ENCODE measurements at places on chromosomes 4 and X. TPM values are rescaled to one million over a fixed set of nuclear protein-coding genes. Genes with fewer than 3 reads are reported as not detected.

DNA sequence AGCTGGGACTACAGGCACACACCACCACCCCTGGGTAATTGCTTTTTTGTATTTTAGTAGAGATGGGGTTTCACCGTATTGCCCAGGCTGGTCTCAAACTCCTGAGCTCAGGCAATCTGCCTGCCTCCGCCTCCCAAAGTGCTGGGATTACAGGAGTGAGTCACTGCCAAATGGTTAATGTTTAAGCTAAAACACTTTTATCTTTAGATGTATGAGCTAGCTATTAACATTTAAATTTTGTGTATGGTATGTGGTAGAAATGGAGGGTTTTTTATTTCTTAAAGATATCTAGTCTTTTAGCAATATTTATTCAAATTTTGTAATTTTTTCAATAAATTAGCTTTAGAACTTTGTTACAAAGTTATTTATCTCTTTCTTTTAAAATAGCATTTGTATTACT is 1659.8 kb upstream of the ADGRL3 start:
- DNase-seq: no peak
- H3K4me1 ChIP-seq: peaks cover 1% of the 10 kb centered on the region
- no peaks in the 10 kb centered on the region for H3K27me3 ChIP-seq
- H3K4me3 ChIP-seq: no peak overlapping the region
- H3K27ac ChIP-seq: no peak overlapping the region

The PROM1 gene
- 105 TPM for total RNA-seq

The FOXR2 gene
- total RNA-seq: not detected

The TEX13C gene
- total RNA-seq: not detected

DNA sequence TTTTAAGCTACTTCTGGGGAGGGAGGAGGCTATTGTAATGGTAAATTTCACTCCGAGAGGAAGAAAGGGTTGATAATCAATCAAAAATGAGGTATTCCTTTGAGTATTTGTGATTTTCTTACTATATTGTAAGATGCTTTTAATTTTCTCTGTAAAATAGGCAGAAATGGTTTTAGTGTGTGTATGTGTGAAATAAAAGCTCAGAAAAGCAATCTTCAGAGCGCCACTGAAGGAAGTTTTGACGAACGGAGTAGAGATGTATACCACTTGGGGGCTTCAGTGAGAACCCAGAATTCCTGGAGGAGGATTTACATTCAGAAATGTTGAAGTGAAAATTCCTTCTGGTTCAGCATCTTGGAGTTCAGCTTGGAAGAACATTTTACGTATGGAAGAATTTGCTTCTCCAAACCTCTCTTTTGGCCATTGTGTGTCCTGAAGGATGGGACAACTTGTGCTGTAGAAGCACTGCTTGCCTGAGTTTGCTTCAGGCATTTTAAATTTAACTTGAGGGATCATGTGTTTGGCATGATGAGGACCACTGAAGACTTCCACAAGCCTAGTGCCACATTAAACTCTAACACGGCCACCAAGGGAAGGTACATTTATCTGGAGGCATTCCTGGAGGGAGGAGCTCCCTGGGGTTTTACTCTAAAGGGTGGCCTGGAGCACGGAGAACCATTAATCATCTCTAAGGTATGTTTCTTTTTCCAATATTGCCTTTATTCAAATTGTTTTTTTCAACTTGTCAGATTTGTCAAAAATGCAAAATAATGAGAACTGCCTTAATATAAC is 695 bp downstream of the SHROOM3 start:
- no peak for DNase-seq
- H3K36me3 ChIP-seq: no peaks in the 10 kb centered on the region
- H3K4me1 ChIP-seq: peaks cover 10% of the 10 kb centered on the region

DNA sequence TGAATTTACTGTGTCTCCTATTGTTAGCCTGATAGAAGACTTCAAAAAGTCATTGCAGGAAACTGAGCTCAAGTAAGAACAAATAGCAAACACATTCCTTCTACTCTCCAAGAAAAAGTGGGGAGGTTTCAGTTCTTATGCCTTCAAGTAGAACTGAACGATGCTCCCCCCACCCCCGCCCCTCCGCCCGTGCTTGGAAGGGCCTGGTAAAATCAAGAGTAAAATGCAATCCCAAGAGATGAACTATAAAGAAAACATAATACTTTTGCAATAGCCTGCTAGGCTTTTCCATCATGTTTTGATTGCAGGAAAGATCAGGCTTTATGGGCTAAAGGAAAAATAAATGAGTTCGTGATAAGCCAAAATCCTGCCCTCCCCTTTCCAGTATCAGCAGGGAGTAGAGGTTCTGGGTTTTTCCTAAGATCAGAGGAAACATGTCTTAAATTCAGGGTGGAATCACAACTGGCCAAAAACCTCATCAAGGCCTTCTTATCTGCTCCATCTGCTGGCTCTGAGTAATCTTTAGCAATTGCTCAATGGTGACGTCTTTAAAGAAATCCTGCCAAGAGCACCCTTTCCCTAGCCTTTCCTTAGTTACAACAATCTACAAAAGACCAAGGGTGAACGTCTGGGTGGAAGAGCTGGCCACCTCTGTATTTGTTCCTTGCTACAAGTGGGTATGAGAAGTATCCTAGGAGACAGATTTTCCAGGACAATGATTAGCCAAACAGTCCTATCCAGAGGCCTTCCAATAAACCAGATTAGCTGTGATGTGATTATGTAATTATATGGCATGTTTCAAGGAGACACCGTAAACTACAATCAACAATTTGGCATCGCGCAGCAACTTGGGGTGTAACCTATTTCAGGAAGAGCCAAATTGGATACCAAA is 66.3 kb upstream of the FAM9C start:
- H3K27ac ChIP-seq: no peak overlapping the region
- no peak for DNase-seq
- no peaks in the 10 kb centered on the region for H3K27me3 ChIP-seq

DNA sequence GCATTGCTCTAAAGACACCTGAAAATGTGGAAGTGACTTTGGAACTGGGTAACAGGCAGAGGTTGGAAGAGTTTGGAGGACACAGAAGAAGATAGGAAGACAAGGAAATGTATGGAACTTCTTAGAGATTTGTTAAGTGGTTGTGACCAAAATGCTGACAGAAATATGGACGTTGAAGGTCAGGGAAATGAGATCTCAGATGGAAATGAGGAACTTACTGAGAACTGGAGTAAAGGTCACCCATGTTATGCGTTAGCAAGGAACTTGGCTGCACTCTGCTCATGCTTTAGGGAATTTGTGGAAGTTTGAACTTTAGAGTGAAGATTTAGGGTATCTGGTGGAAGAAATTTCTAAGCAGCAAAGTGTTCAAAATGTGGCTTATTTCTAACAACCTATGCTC is 99.4 kb downstream of the FAM13A start:
- H3K27me3 ChIP-seq: no peaks in the 10 kb centered on the region
- no peak for DNase-seq
- peaks cover 12% of the 10 kb centered on the region for H3K36me3 ChIP-seq
- no peaks in the 10 kb centered on the region for H3K4me1 ChIP-seq
- no peak overlapping the region for H3K27ac ChIP-seq

GRCh38 chr4:97582890-97583289 is 560.4 kb downstream of the STPG2 start:
- H3K4me1 ChIP-seq: peaks cover 3% of the 10 kb centered on the region
- no peaks in the 10 kb centered on the region for H3K27me3 ChIP-seq
- H3K36me3 ChIP-seq: no peaks in the 10 kb centered on the region
- no peak overlapping the region for H3K27ac ChIP-seq
- DNase-seq: no peak
- no peak overlapping the region for H3K4me3 ChIP-seq

- H3K4me1 ChIP-seq: peaks cover 23% of the 10 kb centered on the region
- H3K36me3 ChIP-seq: no peaks in the 10 kb centered on the region
- no peak for DNase-seq
- no peaks in the 10 kb centered on the region for H3K27me3 ChIP-seq
These were observed 44.2 kb upstream of the ADAM29 start for GRCh38 chr4:174873931-174874330.

DNA sequence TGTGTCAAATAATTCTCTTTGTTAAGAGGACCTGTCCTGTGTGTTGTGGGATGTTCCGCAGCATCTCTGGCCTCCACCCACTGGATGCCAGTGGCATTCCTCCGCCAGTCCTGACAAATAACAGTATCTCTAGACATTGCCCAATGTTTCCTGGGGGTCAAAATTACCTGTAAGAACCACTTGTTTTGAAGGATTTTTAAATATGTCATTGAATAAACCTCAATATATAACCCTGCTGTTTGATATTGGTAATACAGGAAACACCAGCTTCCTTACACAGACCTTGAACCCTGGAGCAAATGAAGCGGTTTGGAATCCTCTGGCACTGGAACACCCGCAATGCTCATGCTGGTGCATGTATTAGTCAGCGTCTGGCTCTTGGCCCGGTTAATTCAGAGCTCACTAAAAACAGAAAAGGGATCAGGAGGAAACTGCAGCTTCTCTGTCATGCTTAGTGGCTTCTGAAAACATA is 101.3 kb downstream of the TBL1X start:
- H3K27me3 ChIP-seq: no peaks in the 10 kb centered on the region
- H3K4me3 ChIP-seq: no peak overlapping the region
- no peak for DNase-seq
- H3K4me1 ChIP-seq: no peaks in the 10 kb centered on the region

DNA sequence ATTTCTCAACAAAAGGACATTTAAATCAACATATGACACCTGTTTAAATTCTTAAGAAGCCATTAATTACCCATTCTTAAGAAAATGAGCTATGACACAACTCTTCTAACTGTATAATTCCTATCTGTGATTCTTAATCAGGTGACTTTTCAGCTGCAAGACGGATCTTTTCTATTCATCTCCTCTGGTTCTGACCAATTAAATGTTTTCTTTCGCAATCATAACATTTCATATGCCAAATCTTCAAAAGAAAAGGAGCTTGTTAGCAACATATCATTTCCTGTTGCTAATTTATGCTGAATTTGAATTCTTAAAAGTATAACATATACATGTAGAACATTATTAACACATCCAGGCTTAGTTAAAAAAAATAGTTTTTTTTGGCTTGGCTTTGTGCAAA is 62.5 kb downstream of the SEL1L3 start:
- H3K4me3 ChIP-seq: no peak overlapping the region
- no peak for DNase-seq
- no peak overlapping the region for H3K27ac ChIP-seq
- H3K27me3 ChIP-seq: no peaks in the 10 kb centered on the region

The HSD17B11 gene
- total RNA-seq: 28.2 TPM

DNA sequence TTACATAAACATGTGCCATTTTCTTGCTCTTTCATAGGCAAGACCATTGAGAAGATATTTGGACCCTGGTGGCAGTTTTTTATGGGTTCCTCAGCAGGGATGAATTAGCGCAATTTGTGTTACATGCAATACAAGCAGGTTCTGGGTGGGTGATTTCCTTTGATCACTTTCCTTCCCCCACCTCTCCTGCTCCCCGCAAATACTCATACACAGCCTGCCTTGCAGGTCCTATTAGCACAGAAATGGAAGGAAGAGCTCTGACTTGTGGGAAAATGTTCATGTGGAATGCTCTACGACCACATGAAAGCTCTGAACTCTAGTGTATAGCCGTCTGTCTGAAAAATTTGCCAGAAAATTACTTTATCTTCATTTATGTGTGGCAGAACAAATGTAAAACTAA is 361.0 kb upstream of the FAT1 start:
- no peak overlapping the region for H3K4me3 ChIP-seq
- DNase-seq: no peak
- no peak overlapping the region for H3K27ac ChIP-seq
- peaks cover 11% of the 10 kb centered on the region for H3K27me3 ChIP-seq

The AP1AR gene
- total RNA-seq: 17.0 TPM

The YY2 gene
- total RNA-seq: 2.2 TPM

- no peak overlapping the region for H3K27ac ChIP-seq
- no peaks in the 10 kb centered on the region for H3K27me3 ChIP-seq
- H3K4me3 ChIP-seq: no peak overlapping the region
- H3K4me1 ChIP-seq: no peaks in the 10 kb centered on the region
These were observed 327.1 kb upstream of the VCX start for GRCh38 chrX:7515681-7516413.

The NR3C2 gene
- total RNA-seq: 3.4 TPM
